ENCODE measurements at places on chromosomes 7 and 10.

GRCh38 chr10:118807512-118808305 is 52.9 kb upstream of the CACUL1 start:
- no peak for DNase-seq

DNA sequence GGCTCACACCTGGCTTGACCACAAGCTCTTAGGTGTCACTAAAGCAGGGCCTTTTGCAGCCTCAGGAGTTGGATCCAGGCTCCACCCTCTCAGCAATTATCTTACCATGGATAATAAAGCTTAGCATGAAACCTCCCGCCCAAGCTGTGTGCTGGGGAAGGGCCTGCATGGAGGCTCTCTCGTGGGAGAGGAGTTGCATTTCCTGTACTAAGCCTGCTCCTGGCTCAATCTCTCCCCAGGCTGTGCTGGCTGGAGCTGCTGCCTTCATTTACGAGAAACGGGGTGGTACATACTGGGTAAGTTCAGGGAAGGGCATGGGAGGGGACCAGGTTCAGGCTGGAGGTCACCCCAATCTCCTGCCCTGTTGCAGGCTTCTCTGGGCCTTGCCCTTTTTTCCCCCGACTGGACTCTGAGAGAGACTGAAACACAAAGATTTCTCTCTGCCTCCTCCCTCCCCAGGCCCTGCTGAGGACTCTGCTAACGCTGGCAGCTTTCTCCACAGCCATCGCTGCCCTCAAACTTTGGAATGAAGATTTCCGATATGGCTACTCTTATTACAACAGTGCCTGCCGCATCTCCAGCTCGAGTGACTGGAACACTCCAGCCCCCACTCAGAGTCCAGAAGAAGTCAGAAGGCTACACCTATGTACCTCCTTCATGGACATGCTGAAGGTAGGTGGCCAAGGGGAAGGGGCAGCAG is 2.7 kb downstream of the TMEM176A start:
- DNase-seq, result no peak

DNA sequence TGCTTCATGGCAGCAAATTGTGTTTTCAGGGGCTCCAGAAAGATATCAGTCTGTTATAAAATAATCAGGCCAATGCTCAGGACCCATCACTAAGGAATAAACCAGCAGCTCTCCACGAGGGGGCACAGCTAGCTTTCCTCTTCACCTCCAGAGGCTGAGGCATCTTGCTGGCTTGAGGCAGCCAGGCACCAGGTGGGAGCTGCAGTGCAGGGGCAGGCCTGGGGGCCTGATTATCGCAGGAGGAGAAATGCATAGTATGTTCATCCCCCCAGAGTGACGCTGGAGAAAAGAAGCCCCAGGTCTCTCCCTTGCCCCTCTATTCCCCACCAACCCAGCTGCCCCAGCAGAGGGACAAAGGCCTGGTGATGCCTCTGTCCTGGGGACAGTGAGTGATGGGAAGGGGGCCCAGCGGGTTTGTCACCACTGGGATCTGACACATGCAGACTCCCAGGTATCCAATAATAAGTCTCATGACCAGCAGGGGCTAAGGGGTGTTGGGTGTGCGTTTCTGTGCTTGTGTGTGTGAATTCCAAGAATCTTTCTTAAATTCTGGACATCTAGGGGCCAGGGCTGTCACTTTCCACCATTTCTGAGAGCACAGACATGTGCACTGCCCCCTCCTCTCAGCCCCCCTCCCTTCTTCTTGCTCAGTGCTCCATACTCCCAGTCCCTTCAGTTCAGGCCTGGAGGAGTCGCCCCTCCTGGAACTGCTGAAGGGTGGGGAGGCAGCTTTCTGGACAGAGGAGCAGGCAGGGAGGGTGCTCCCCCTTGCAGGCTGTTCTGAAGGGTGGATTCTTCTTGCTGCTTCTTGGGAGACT is 128.1 kb upstream of the FAM20C start:
- DNase-seq, result no peak

DNA sequence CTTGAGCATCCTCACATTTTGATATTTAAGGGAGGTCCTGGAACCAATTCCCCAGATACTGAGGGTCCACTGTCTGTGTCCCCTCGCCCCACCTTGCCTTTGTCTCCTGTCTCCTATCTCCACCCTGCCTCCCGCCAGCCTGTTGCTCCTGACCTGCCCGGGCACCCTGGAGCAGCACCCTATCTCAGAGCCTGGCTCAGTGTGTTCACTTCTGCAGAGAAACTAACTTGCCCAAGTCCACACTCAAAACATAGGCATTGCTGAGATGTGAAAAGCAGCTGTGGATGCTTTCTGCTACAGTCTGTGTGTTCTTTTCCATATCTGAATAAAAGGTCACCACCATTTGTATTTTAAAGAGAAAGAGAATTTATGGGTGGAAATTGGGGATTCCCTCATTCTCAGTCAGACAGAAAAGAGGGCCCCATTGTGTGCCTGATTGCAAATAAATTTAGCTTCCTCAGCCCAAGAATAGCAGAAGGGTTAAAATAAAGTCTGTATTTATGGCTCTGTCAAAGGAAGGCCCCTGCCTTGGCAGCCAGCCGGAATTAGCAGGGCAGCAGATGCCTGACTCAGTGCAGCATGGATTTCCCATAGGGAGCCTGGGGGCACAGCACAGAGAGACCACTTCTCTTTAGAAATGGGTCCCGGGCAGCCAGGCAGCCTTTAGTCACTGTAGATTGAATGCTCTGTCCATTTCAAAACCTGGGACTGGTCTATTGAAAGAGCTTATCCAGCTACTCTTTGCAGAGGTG is 161.3 kb downstream of the EGFR start:
- no peak for DNase-seq

DNA sequence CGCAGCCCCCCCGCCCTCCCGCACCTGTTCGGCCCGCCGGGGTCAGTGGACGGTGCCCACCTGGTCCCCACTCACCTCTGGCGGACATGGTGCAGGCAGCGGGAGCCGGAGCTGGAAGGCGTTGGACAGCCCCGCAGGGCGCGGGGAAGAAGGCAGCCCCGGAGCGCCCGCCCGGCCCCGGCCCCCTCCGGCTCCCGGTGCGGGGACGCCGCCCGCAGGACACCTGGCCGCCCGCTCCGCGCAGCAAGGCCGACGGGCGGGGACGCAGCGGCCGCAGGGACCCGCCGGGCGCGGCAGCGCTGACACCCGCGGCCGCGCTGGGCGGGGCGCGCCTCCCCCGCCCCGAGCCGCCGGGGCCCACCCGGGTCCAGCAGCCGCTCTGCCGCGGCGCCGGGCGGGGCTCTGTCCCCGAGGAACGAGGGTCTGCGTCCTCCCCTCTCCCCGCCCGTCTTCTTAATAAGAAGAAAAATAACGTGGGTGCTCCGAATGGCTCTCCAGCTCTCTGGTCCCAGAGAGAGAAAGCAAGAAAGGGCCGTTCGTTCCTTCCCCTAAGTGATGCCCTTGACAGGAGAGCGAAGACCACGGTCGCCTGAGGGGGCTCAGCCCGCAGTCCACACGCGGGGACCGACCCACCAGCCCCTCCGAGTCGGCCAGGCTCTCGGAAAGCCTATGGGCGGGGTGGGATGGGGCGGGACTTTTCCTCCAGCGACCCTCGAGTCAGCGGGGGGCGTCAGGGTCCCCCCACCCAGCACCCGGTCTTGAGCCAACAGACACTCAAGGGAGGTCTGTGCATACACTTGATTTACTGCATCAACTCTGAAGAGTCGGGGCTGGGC is 53.4 kb upstream of the FHIP2A start:
- DNase-seq, result no peak

GRCh38 chr7:34357068-34357467 is 300.9 kb upstream of the NPSR1 start:
- DNase-seq, result no peak

DNA sequence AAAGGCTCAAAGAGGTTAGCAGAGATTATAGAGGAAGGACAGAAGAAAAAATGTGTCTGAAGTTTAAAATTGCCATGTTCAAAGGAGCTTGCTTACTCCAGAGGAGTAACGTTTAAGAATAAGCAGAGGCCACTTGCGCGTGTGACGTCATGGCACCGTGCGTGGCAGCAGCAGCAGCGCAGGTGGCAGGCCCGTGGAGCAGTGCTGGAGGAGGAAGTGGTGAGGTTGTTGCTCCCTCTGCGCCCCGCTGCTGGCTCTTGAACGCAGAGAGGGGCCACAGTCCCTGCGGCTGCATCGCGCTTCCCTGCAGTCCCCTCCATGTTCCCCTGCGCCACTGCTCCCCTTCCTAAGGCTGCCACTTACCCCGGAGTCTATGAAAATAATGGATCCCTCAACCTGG is 37.5 kb downstream of the GDI2 start:
- DNase-seq, result peak; percentile 38

DNA sequence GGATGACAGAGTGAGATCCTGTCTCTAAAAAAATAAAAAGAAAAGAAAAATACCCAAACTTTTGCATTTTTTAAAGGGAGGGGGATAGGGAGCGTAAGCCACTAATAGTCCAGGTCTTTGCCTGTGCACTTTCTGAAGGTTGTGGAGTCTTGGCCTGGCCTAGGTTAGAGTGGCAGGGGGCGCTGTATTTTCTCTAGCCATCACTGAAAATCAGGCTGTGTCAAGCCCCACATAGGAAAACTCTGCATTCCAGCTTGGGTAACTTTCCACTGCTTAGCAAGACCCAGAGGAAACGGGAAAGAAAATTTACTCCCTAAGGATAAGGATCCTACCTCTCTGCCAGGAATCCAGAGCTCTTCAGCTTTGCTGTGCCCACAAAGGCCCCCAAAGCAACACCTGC is 10.5 kb upstream of the PAX4 start:
- DNase-seq, result no peak

DNA sequence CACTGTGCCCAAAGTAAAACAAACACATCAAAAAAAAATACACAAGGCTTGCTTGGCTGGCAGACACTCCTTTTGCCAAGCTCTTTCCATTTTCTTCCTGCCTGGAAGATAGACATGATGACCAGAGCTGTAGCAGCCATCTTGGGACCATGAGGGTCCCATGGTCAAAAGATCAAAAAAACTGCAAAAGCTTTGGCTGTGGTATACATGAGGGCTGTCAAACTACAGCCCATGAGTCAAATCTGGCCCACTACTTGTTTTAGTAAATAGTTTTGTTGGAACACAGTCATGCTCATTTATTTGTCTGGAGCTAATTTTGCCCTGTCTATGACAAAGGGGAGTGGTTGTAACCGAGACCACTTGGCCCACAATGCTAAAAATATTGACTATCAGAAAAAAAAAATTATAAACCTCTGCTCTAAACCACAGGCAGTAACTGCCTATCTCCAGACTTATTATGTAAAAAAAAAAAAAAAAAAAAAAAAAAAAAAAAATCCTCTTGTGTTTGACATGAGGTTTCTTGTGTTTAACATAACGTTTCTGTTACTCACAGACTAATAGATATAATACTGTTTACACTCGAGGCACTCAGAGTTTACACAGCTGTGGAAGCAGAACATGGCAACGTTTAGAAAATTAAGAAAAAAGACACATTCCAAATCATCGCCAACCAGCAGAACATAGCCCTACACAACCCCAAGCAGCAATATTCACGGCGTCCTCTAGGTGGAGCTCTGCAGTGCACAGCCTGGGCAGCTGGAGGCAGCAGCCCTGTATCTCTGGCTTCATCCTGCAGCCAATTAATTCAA is 36.9 kb downstream of the ASB13 start:
- peak; percentile 74 for DNase-seq

- no peak for DNase-seq
These were observed 228.0 kb downstream of the PRKG1 start for GRCh38 chr10:51302316-51302715.

DNA sequence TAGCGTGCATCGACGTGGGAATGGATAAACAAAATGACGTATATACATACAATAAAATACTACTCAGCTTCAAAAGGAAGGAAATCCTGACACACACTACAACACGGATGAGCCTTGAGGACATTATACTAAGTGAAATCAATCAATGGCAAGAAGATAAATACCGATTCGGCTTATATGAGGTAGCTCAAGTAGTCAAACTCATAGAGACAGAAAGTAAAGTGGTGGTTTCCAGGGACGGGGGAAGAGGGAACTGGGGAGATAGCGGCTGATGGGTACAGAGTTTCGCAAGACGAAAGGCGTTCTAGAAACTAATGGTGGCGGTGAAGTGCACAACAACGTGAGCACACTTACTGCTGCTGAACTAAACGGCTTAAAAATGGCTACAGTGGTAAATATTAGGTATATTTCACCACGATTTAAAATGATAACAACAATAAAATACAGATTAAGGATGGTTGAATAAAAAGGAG is 516.7 kb downstream of the PARD3 start:
- no peak for DNase-seq

- no peak for DNase-seq
These were observed 50.8 kb upstream of the CREB5 start for GRCh38 chr7:28361551-28361950.

DNA sequence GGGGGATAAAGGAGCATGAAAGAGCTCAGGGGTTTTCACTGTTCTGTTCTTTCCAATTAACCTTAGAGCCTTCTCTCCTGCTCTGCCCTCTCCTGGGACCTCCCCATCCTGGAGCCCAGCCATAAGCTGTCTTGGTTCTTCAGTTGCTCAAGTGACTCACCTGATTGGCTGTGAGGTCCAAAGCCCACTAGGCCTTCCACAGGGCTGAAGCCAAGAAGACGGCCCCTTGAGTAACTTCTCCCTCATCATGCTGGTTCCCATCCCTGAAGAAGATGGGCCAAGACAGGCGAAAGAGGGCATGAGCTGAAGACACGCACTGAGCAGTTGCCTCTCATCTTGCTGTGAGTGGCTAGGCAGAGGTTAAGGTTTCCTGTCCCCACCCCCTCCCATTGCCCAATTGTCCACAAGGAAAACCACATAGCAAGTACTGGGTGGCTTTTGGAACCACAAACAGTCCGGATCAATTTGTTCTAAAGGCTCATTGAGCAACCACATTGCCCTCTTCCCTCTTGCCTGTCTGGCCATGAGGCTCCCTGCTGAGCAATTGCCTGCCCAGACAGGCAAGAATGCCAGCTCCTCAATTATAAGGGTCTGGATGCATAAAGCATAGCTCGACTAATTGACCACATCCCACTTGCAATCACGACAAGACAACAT is 43.9 kb upstream of the GPAM start:
- DNase-seq, result no peak

- no peak for DNase-seq
These were observed 332.1 kb downstream of the WDR11 start for GRCh38 chr10:121183236-121183635.

GRCh38 chr7:128836729-128837348 is 6.6 kb downstream of the FLNC start:
- DNase-seq, result no peak

DNA sequence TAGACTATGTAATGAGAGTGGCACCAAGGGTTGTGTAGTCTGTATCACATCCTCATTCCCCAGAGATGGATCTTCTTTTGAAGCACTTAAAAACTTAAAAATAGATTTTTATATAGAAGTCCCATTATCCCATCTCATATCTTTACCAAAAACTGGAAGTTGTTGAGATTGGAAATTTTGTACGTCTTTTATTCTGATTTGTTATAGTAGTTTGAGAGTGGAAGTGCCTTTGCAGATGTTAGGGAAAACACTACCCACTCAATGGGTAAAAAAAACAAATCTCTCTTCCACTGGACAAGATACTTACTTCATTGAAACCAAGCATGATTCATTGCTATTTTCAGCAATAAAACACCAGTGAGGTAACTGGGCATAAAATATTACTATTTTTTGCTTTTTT is 184.4 kb downstream of the MACC1 start:
- DNase-seq, result no peak

Data from stimulated activated CD4-positive, alpha-beta T cell treated with anti-CD3 and anti-CD28 coated beads, TNF-alpha, amount 100 ng/mL, for 4 hours (primary cell).